ENCODE measurements at places on chromosomes 1 and 21.

DNA sequence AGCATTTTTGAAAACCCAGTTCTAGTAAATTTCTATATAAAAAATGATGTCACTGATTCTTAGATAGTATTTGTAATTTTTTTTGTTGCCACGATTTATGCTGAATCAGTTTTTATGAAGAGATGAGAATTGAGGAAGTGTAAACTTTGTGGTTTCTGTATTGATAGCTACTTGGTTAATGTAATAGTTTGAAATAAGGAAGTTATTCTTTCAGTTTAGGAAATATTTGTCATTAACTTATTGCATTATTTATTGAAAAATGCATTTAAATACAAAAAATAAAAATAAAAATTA lies 97.8 kb downstream of the ZFYVE9 start:
- DNase-seq = no peak

- DNase-seq = no peak
Observed at GRCh38 chr1:109083923-109084322, 6.6 kb upstream of the TMEM167B start.

GRCh38 chr1:78275906-78276685 lies 214.7 kb upstream of the PTGFR start:
- no peak for DNase-seq

DNA sequence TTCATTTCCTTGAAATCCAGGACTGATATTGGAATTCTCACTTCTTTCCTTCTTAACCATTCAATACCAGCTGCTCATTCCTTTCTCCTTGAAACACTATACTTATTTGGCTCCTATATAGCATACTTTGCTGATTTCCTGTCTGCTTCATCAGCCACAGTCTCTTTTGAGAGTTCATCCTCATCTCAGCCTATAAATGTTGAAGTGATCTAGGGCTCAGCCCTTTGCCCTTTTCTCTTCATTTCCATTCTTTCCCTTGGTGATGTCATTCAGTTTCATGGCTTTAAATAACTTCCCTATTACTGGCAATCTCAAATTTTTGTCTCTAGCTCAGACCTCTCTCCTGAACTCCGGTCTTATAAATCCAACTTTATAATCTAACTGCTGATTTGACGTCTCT lies 24.1 kb upstream of the RABGAP1L start:
- DNase-seq = no peak
